Esophagus mucosa (tissue), 1 donor: ENCODE measurements at places on chromosomes 12 and 14. TPM values are rescaled to one million over a fixed set of nuclear protein-coding genes. Genes with fewer than 3 reads are reported as not detected.

Gene KLRC1
- total RNA-seq, result not detected

Gene TAS2R10
- total RNA-seq, result 0.16 TPM

Gene KRT77
- not detected for total RNA-seq

Gene GLIPR1L1
- not detected for total RNA-seq

Gene ITFG2
- total RNA-seq, result 17.8 TPM

Gene ISM2
- not detected for total RNA-seq

Gene ARF3
- total RNA-seq, result 144 TPM

Gene TMTC1
- total RNA-seq, result 5.3 TPM

DNA sequence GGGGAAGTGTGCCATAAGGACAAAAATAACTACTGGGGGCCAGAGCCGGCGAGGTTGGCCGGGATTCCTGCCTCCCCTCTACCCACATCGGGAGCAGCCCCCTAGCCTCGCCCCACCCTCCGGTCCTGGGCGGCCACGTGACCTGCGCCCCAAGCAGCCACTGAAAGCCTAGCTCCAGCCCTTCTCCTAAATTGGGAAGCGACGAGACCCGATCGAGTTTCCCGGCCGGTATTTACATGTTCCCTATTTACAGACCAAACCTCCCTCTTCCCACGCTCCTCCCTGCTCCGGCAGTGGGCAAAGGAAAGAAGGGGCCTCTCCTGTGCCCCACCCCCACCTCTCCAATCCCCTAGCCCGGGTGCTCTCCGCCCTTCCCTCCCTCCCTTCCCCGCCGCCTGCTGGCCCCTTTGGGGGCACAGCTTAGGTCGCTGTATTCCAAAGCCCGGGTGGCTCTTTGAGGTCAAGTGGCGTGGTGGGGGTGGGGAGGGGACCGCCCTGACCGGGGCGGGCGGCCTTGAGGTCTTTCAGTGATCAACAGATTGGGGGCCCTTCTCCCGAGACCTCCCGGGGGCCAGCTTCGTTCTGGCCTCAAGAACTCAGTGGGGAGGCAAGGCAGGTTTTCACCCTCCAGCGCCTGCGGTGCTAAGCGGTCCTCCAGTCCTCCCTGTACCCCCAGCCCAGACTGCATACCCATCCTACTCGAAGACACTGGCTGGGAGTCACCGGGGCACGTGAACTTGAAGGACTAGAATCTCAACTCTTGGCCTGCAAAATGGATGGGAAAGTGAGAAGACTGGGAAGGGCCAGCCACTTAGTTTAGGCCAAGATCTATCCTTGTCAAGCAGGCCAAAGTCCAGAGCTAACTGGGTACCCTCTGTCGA is 6.3 kb upstream of the CTDSP2 start:
- ATAC-seq, result peak; percentile 6

GRCh38 chr14:99609245-99610170 is 5.5 kb upstream of the CCDC85C start:
- no peak for ATAC-seq

GRCh38 chr12:43308776-43309175 is 243.2 kb downstream of the ADAMTS20 start:
- no peak for ATAC-seq

GRCh38 chr12:51246254-51246853 is 7.7 kb downstream of the DAZAP2 start:
- peak; percentile 17 for ATAC-seq

GRCh38 chr12:107318806-107319532 is 225.6 kb upstream of the CRY1 start:
- peak; percentile 4 for ATAC-seq
